NCI-H2029 (cell line): ENCODE measurements at places on chromosomes 1 and 21.
A peak's percentile ranks its signal among the peaks of the same experiment; 100 is the strongest.

DNA sequence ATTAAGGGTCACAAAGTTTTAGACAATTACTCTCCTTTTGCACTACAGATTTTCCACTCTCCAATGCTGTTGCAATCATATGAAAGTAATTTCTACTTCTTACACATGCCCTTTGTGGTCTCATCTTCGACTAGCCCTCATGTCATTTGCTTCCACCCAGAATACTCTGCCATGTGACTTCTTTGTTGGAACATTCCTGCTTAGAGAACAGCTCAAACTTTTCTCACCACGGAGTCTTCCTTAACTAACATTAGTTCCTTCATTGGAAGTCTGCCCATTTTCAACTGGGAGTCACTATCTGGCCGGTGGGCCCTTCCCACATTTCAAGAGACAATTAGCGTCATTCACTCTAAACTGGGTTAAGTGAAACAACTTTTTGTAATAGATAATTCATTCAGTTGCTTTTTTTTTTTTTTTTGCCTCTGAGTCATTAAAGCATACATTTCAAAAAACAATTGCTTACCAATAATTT lies 142.6 kb upstream of the PALMD start:
- no peak for DNase-seq

- peak; percentile 98 for DNase-seq
Measured at GRCh38 chr1:84847253-84848250, 45.5 kb downstream of the LPAR3 start.

DNA sequence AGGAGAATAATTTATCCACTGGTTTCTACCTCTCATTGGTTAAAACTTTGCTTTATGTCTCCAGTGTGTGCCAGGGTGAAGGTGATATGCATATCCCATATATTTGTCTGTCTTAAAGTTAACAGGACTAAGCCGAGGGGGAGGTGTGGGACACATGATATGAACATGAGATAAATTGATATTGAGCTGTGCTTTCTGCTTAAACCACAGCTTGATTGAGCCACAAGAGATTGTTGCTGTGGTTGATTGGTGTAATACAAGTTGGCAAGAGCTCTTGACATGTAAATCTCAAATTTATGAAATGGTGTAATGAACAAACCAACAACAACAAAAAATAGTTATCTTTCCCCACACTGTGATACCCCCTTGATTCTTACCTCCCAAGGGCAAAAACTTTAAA lies 1295.5 kb upstream of the NCAM2 start:
- no peak for DNase-seq

- no peak for DNase-seq
Measured at GRCh38 chr1:12472798-12473551, 145.0 kb downstream of the DHRS3 start.

DNA sequence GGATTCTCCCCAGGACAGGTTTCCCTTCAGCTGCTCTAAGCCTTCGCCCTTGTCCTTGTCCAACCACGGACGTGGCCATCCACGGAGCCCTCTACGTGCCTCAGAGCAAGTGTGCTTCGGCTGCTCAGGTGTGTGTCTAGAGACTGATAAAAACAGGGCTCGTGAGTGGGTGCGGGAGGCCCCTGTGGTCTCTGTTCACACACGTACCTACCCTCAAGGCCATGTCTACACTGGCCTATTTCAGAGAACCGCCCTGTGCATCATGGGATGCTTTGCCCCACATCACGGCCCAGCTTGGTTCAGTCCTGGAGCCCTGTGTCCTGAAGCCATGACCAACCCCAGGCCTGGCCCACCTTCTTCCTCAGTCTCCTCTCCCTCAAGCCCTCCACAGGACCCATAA lies 24.6 kb upstream of the RUNX3 start:
- DNase-seq, result no peak

DNA sequence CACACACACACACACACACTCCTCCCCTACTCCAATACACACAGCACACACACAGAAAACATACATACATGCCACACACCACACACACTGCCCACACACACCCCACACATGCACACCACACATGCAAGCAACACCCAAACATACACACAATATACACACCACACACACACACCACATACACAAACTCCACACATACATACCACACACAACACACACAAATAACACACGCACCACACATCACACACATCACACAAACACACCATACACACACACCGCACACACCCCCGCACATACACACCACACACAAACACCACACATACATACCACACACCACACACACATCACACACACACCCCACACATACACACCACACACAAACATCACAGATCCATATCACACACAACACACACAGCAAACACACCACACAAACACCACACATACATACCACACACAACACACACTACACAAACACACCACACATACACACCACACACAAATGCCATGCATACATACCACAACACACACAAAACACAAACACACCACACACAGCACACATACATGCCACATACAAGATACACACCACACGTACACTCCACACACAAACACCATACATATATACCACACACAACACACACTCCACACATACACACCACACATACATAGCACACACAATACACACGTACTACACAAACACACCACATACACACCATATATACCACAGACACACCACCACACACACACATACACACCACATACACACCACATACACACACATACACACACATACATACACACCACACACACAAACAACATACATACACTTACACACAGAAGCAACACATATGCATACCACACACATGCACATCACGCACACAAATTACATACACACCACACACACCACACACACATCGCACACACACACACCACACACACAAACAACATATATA lies 932 bp upstream of the RAB7B start:
- DNase-seq, result no peak

GRCh38 chr1:111577814-111578213 lies 41.8 kb upstream of the RAP1A start:
- DNase-seq, result no peak

- DNase-seq, result no peak
Measured at GRCh38 chr1:8313231-8313630, 4.7 kb upstream of the SLC45A1 start.
